Stimulated activated CD8-positive, alpha-beta memory T cell treated with anti-CD3 and anti-CD28 coated beads, Interleukin-15, amount 100 ng/mL, for 1 hour (primary cell): ENCODE measurements at places on chromosomes 12 and 14.

- no peak for DNase-seq
These were observed 19.5 kb upstream of the HHIPL1 start for GRCh38 chr14:99625476-99625875.

DNA sequence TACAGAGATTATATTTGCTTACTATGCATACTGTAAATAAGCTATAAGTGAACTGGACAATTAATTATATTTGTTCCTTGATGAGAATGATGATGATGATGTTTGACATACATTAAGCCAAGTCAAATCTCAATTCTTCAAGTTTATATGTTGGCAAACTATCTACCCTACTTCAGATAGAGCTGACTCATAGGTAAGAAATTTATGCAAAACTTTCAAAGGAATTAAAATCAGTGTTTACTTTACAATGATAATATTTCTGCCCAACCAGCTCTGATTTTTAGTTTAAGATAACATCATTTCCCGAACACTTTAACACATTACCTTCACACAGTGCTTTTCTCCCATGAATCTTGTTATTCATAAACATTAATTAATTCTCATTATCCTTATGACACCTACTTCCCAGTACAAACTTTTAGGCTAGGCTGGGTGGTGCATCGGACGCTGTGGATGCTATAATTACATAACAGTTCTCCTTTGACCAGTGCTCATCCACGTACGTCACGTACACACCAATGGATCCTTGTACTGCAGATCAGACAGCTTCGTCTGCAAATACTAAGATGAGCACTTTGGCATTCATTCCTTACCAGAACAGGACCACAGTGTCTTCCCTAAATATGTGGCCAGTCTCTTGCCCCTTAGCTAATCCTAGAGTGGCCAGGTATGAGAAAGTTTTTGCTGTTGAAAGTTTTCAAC is 18.3 kb downstream of the BMP4 start:
- no peak for DNase-seq

DNA sequence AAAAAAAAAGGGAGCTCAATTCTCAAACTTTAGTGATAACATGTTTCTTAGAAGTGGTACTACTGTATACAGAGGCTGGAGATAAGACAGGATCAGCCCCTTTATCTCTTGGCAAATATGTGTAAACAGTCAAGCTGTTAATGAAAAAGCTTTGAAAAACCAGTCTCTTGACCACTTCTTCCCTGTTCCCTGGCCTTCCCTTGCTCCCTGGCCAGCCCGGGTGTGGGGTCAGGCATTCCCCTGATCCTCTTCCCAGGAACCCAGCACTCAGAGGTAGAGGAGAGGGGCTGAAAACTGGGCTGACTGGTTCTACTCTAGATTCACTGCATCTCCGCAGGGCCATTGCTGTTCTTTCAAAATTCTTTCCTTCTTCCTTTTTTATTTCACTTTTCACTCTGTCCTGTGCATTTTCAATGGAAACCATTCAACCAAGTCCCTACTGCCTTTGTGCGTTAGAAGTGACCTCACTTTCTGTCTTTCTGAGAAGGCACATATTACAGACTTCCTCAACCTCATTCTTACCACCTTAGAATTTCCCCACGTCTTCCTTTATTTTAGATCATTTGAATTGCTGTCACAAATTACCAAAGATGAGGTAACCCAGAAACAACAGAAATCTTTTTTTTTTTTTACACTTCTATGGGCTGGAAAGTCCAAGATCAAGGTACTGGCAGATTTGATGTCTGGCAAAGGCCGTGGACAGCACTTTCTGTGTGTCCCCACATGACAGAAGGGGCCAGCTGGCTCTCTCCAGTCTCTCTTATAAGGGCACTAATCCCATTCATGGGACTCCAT is 5.7 kb downstream of the GNG2 start:
- no peak for DNase-seq

DNA sequence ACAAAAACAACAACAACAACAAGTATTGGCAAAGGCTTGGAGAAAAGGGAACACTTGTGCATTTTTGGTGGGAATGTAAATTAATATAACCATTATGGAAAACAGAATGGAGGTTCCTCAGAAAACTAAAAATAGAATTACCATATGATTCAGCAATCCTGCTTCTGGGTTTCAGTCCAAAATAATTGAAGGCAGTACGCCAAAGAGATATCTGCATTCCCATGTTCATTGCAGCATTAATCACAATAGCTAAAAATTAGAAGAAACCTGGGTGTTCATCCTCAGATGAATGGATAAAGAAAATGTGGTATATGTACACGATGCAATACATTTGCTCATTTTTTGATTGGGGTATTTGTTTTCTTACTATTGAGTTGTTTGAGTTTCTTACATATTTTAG is 813.0 kb downstream of the NRXN3 start:
- no peak for DNase-seq

DNA sequence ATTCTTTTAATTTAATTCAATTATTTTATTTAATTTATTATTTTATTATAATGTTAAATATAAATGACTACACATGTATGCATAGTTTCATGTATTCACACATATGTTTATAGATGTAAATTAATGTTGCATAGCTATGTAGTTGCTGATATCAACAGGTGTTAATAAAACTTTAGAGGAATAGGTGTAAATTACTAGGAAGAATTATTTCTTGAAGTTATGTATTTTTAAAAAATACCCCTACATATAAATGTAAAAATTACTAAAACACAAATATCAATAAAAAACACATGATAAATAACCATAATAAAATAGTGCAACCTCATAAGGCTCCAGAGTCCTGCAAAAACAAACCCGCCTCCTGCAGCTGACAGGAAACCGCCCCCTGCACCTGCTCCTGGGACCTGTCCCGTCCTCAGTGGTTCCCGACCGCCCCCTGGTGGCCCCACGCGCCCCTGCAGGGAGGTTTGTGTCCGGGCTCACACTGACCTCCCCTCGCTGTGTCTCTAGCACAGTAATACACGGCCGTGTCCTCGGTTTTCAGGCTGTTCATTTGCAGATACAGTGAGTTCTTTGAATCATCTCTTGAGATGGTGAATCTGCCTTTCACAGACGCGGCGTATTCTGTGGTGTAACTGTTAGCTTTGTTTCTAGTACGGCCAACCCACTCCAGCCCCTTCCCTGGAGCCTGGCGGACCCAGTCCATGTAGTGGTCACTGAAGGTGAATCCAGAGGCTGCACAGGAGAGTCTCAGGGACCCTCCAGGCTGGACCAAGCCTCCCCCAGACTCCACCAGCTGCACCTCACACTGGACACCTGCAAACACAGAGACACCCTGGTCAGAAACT is 1264.0 kb downstream of the TMEM121 start:
- peak; percentile 49 for DNase-seq
